ENCODE measurements at places on chromosomes 3 and 15. TPM values are rescaled to one million over a fixed set of nuclear protein-coding genes. Genes with fewer than 3 reads are reported as not detected.

DNA sequence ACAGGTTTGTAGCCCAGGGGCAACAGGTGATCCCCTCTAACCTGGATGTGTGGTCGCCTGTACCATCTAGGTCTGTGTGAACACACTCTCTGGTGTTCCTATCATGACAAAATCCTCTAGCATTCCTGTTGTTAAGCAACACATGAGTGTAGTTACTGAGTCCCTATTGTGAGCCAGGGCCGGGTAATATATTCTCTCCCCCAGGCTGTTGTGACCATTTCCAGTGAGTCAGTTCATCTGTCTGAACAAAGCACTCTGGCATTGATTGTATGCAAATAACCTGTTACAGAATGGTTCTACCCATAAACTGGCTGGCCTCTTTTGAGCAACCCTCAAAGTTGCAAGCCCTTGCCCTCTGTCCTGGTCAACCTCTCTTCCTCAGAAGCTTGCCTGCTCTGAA, 2.6 kb upstream of the FLNB start:
- H3K36me3 ChIP-seq, result no peaks in the 10 kb centered on the region
- no peak overlapping the region for H3K27ac ChIP-seq
- H3K27me3 ChIP-seq, result no peaks in the 10 kb centered on the region
- no peak overlapping the region for H3K4me3 ChIP-seq

DNA sequence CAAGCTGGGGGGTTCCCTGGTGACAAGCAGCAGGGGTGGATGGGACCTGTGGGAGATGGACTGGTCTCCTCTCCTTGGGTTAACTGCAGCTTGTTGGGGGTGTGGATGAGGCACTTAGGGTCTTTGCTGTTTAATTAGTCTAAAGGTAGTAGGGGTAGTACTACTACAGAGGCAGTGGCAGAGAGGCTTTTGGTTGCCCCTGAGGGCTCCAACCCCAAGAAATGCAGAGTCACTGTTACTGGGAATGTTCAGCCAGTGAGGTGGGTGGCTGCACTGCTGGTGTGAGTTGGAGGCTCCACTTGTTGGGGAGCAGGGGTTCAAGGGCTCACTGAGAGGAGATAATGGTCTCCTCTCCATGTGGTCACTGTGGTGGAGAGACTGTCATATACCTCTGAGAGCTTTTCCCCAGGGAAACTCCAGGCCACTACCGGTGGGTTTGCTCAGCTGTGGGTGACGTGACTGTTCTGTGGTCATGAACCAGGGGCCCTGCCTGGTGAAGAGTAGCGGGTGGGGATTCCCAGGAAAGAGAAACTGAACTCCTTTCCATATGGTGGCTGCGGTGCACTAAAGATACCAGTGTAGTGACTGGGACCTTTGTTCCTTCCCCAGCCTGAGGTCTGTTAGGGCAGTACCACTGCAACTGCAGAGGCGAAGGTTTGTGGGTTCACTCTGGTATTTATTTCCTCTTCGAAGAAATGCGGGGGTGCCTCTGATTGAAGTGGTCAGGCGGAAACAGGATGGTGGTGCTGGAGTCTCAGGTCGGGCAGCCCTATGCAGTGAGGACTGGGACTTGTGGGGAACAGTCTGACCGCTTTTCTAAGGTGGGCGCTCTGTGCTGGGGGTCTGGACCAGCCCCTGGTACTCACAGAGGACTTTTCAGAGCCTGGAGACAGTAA, 68.9 kb upstream of the TNFSF10 start:
- H3K27me3 ChIP-seq, result no peaks in the 10 kb centered on the region
- no peak for DNase-seq
- H3K36me3 ChIP-seq, result no peaks in the 10 kb centered on the region
- H3K4me3 ChIP-seq, result no peak overlapping the region

Gene CYP1A2
- not detected for total RNA-seq

DNA sequence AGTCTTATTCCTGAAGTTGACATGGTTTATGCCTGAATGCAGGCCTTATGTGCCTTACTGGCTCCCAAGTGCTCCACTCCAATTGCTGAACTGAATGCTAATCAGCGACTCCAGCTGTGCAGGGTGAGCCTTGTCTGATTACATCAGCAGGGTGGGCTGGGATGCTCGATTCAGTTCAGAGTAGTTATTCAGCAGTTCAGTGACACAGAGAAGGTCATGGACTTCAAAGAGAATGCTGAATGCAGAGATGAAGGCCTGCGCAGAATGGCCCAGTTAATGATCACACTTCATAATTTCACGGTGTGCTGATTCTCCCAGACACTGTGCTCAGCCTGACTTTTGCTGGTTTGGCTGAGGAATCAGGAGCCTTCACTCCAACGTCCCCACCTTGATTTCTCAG, 63.6 kb downstream of the CLDN1 start:
- DNase-seq, result no peak
- H3K27me3 ChIP-seq, result no peaks in the 10 kb centered on the region
- H3K4me3 ChIP-seq, result no peak overlapping the region
- no peak overlapping the region for H3K27ac ChIP-seq
- no peaks in the 10 kb centered on the region for H3K4me1 ChIP-seq
- H3K36me3 ChIP-seq, result no peaks in the 10 kb centered on the region

Gene CNTN3
- total RNA-seq, result 0.29 TPM

Gene SEMA3B
- 6.4 TPM for total RNA-seq

Gene GATA2
- 2.7 TPM for total RNA-seq

DNA sequence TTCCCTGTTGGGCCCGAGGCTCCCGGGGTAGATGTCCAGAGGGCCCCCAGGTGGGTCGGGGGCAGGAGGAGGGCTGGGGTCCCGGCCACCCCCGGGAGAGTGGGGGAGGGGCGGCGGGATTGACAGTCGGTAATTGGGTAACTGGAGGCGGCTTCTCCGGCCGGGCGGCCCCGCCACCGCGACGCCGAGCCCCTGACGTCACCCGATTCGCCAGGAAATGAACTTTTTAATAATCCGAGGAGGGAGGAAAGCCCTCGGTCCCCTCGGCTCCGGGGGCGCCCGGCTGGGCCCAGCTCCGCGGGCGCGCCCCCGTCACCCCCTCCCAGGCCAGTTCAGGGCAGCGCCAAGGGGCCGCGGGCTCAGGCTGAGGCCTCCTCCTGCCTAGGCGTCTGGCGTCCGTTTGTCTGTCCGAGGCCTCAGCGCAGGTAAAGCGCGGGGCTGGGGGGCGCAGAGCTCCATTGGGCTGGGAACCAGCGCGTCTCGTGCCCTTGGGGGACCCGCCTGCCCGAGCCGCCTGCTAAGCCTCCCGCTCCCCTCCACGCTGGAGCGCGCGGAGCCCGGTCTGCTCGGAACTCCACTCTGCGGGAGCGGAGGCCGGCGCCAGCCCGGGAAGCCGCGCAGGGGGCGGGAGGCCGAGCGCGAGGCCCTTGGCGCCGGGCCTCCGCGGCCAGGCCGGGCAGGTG, 3.9 kb downstream of the GATA2 start:
- peaks cover 87% of the 10 kb centered on the region for H3K27me3 ChIP-seq
- peak; percentile 52 for DNase-seq
- peaks cover 2% of the 10 kb centered on the region for H3K4me1 ChIP-seq
- no peak overlapping the region for H3K27ac ChIP-seq

Gene SLC28A1
- not detected for total RNA-seq

GRCh38 chr15:51093839-51094605, 684 bp downstream of the TNFAIP8L3 start:
- no peak for DNase-seq
- H3K4me1 ChIP-seq, result no peaks in the 10 kb centered on the region

DNA sequence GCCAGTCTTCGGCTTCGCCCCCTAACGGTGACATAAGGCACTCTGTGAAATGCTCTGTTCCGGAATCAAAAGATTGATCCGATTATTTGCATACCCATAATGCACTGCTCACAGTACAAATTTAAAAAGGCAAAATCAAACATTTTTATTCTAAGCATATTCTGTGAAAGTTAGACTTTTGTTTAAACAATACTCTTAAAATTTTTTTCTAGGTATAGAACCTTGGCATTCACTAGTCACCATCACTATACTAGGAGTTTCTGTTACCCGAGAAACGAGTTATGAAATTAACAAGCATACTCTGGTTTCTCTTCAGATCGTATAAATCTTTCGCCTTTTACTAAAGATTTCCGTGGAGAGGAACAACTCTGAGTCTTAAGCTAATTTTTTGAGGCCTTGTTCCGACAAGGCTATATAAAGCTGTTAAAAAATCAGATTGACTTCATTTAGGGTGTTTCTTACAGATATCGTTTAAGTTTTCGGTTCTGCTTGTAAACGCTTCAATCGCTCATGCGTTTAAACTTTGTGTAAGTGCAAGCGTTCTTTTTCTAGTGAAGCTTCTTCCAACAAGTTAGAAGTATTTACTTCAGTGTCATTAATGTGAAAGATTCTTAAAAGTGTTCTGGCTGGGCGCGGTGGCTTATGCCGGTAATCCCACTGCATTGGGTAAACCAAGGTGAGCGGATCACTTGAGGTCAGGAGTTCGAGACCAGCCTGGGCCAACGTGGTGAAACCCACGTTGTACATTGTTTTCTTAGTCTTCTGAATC, at the start of gene RNU5B-1:
RNU5B-1 (plus strand) TSS at position 297 of the 769 bp plus-strand sequence.
- DNase-seq, result peak; percentile 84
- H3K27ac ChIP-seq, result peak within 1 kb of the TSS; percentile 56
- no peaks in the 10 kb centered on the region for H3K27me3 ChIP-seq
- peak within 1 kb of the TSS; percentile 74 for H3K4me3 ChIP-seq
- H3K4me1 ChIP-seq, result peaks cover 2% of the 10 kb centered on the region
- no peaks in the 10 kb centered on the region for H3K36me3 ChIP-seq

GRCh38 chr3:29398787-29399186, 117.9 kb downstream of the RBMS3 start:
- DNase-seq, result no peak
- no peaks in the 10 kb centered on the region for H3K27me3 ChIP-seq
- H3K4me3 ChIP-seq, result no peak overlapping the region

GRCh38 chr15:84773716-84774115, 25.3 kb downstream of the ZNF592 start:
- peaks cover 9% of the 10 kb centered on the region for H3K36me3 ChIP-seq
- no peak for DNase-seq
- H3K4me1 ChIP-seq, result no peaks in the 10 kb centered on the region
- H3K27me3 ChIP-seq, result no peaks in the 10 kb centered on the region

GRCh38 chr3:153063337-153063736, 98.7 kb upstream of the RAP2B start:
- H3K4me1 ChIP-seq, result no peaks in the 10 kb centered on the region
- H3K4me3 ChIP-seq, result no peak overlapping the region
- no peaks in the 10 kb centered on the region for H3K36me3 ChIP-seq
- DNase-seq, result no peak

DNA sequence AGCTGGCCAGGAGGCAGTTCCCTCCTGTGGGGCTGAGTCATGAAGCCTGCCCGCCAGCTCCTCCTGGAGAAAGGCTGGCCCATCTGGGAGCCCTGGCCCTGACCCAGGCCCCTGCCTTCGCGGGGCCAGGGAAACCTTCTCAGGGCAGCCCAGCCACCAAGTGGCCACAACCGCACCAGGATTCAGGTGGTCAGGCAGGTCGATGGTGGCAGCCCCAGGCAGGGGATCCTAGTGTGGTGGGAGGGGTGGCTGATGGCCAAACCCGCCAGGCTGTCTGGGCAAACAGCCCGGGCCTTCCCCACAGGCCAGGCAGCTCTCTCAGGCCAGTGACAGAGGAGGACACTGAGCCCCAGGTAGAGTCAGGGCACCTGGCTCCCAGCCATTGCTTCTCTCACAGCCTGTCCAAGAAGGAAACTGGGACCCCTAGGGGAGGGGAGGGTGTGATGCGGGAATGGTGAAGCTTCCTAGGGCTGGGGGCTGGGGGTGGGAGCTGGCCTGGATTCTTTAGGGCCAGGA, 1.2 kb downstream of the TWF2 start:
- peak; percentile 68 for DNase-seq
- peaks cover 17% of the 10 kb centered on the region for H3K36me3 ChIP-seq
- H3K27me3 ChIP-seq, result no peaks in the 10 kb centered on the region
- no peak overlapping the region for H3K27ac ChIP-seq
- H3K4me1 ChIP-seq, result peaks cover 15% of the 10 kb centered on the region

GRCh38 chr15:63894662-63894949, 60.9 kb upstream of the HERC1 start:
- no peaks in the 10 kb centered on the region for H3K27me3 ChIP-seq
- H3K27ac ChIP-seq, result no peak overlapping the region
- DNase-seq, result no peak
- H3K4me3 ChIP-seq, result no peak overlapping the region
- no peaks in the 10 kb centered on the region for H3K36me3 ChIP-seq
- H3K4me1 ChIP-seq, result no peaks in the 10 kb centered on the region

DNA sequence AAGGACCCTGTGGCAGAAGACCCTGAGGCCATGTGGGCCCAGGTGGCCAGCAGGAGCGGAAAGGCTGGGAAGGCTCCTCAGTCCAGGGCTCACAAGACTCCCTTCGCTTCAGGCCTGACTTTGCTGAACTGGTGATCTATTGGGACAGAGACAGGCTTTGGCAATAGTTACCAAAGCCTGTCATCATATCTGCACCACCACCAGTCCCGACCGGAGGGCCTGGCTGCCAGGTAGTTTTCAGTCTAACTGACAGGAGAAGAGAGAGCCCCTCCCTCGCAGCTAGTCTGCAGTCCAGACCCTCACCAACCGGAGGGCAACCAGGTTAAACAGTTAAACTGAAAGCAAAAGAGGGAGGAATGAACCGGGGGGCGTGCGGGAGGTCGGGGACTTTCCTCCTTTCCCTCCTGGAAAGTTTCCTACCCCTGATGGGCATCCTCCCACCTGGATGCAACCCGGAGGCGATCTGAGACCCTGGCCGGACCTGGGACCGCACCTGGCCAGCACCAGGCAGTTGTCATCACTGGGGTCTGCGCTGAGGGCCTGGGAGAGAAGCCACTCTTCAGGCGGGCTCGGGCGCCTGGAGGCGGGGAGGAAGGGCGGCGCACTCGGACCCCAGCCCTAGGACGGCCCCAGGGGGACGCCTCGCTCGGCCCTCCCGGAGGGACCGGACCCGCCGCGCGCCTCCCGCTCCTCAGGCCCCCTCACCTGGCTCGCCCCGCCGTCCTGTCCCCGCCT, 435 bp downstream of the RAB27A start:
- no peaks in the 10 kb centered on the region for H3K36me3 ChIP-seq
- H3K4me1 ChIP-seq, result no peaks in the 10 kb centered on the region
- no peaks in the 10 kb centered on the region for H3K27me3 ChIP-seq
- peak overlapping the region; percentile 83 for H3K4me3 ChIP-seq

DNA sequence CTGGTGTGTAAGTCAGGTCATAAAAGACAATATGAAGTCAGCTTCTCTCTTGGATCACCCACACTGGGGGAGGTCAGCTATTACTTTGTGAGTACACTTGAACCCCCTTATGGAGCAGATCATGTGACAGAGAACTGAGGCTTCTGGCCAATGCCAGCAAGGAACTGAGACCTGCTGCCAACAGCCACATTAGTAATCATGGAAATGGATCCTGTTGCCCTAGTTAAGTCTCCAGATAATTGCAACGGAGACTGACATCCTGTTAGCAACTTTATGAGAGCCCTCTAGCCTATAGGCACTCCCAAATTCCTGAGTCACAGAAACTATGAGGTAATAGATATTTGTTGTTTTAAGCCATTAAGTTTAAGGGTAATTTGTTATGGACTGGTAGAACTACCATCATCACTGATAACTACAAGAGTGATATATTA, 110.4 kb upstream of the GMNC start:
- DNase-seq, result no peak
- H3K27ac ChIP-seq, result no peak overlapping the region
- no peaks in the 10 kb centered on the region for H3K36me3 ChIP-seq
- H3K4me1 ChIP-seq, result no peaks in the 10 kb centered on the region
- no peaks in the 10 kb centered on the region for H3K27me3 ChIP-seq

GRCh38 chr3:102936511-102937045, 501.8 kb downstream of the ZPLD1 start:
- peaks cover 17% of the 10 kb centered on the region for H3K36me3 ChIP-seq
- H3K27me3 ChIP-seq, result no peaks in the 10 kb centered on the region
- H3K27ac ChIP-seq, result no peak overlapping the region
- DNase-seq, result no peak
- no peak overlapping the region for H3K4me3 ChIP-seq

- H3K27ac ChIP-seq, result no peak overlapping the region
- no peak overlapping the region for H3K4me3 ChIP-seq
- no peaks in the 10 kb centered on the region for H3K27me3 ChIP-seq
Measured at GRCh38 chr3:144102421-144102820, 130.8 kb downstream of the DIPK2A start.

Gene CCDC39
- total RNA-seq, result 0.79 TPM

Measured in H9 (cell line).